ENCODE measurements at places on chromosomes 1 and 21.

DNA sequence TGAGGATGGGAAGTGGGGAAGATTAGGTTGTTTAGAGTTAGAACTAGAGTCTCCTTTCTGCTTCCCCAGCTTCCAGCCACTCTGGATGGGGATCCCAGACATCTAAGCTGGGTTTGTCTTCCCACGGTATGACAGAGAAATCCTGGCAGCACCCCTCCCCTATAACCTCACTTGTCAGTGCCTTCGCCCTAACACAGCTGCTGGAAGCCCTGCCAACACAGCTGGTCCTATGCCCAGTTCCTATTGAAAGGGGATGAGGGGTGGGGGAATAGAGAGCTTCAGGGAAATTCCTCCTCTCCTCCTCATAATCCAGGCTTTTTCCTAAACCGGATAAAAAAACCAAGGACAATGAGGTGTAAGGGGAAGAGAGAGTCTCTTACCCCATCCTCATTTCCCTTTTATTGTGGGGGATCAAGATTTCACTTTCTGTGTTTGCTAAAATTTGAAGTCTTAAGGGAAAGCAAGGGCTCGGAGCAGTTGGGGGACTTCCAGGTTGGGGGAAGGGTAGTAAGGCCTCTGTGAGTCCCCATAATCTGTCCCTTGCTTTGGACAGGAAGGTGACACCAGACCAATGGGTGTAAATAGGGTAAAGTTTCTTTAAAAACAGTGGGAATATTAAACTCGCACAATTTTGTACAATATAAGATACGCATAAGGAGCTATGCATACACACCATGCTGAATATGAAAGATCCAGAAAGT lies 590 bp downstream of the TMOD4 start:
- DNase-seq, result no peak

DNA sequence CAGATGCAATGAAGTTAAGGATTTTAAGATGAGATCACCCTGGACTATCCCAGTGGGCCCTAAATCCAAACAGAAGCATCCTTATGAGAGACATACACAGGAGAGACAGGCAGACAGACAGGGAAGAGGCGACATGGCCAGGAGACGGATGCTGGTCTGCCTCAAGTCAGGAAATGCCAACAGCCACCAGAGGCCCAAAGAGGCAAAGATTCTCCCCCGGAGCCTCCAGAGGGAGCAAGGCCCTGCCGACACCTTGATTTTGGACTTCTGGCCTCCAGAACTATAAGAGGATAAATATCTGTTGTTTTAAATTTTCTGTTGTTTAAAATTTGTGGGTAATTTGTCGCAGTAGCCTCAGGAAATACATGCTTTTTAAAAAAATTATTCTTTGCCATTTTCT lies 116.4 kb downstream of the GLIS1 start:
- no peak for DNase-seq

DNA sequence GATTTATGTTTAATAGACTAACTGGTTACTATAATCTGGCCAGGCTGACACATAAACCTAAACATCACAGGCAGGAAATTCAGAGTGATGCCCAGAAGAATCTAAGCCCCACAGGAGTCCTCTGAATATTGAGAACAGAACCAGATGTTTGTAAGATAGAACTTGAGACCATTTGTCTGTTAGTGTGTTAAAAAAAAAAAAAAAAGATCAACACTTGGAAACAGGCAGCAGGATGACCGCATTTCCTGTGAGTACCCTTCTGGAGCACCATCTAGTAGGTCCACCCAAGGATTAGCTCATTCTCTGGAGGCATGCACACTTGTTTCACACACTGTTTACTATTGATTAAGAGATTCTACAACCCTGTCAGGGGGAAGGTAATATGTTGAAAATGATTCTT lies 111.4 kb upstream of the VANGL1 start:
- DNase-seq, result no peak

DNA sequence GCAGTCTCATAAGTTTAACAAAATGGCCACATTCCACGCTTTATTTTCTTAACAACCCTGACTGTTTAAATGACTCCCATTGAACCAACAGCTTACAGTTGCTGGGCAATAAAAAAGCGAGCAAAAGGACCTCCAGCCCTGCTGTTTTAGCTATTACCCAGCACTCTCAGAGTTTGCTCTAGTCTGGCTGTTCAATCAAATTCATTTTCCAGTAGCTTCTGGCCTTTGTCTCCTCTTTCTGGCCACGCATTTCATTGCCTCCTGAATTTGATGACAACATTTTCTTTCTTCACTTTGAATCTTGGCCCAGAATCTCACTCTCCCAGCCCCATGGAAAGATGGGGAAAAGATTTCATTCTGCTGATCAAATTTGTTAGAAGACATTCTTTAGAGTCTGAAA lies 44.1 kb upstream of the DOCK7 start:
- no peak for DNase-seq

DNA sequence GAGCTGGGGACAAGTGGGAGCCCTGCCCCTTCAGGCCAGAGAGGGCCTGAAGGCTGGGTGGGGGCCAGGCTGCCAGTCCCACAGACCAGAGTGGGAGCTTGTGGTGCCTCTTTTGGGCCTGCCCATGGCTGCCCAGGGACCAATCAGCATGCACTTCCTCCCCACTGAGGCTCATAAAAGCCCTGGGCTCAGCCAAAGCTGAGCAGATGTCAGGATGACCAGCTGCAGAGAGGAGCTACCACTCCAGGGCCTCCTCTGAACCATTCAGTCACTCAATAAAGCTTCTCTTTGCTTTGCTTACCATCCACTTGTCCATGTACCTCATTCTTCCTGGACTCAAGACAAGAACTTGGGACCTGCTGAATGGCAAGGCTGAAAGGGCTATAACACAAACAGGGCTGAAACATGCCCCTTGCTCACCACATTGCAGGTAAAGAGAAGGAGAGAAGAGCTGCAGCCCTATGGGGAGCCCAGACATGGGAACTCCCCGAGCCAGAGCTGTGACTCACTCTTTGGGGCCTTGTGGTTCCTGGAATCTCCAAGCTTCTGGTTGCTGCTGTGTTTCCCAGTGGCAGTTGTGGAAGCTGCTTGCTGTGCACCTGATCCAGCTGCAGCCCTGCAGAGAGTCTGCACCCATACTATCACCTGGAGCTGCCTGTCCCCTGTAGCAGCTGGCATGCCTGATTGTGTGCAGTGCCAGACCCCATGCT lies 82.0 kb downstream of the OLFML3 start:
- DNase-seq, result no peak

- DNase-seq, result no peak
Observed at GRCh38 chr1:26844424-26845196, 18.1 kb downstream of the ZDHHC18 start.

DNA sequence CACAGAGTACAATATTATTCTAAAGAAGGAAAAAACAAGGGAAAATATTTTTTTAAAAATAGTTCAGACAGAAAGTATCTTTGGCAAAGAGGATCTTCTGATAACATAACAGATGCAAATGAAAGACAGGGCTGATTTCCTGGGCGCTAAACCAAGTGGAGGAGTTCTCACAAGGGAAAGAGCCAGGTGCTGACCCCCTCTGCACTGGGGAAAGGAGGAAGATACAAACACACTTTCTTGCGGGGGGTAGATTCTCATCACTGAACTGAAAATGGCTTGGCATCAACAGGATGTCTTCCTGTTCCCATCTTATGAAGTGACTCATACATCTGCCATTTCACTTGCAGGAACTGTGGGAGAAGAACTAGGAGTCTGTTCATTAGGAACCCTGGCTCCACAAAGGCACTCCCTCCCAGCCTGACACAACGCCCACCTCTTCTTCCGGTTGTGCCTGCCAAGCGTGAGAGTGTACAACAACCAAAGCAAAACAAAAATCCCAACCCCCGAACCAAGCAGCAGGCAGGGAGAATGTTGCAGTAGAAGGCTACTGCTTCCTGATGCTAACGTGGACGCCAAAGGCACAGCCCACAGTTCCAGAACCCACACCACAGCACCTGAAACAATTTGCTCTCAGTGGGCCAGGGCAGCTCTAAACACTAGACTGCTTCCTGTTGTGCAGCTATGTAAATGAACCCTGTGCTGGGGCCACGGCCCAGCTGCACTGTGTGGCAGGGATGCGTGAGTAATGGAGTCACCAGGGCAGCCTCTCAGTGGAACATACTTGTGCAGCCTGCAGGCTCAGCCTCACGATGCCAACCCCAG lies 51.0 kb downstream of the GADD45A start:
- DNase-seq, result no peak

DNA sequence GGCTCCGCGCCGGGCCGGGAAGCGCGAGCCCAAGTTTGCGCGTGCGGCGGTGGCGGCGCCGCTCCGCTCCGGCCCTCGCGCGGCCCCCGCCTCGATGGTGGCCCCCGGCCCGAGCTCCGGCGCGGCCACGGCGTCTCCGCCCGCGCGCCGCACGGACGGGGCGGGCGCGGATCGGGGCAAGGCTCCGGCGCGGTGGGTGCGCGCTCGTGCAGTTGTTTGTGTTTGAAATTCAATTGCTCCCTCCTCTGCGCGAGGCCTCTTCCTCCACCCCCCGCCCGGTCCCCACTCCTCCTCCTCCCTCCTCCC lies at the start of gene HDGF:
HDGF (minus strand) TSS at position 225 of the 306 bp plus-strand sequence. CDS start 246 bp downstream, outside the sequence.
- no peak for DNase-seq

DNA sequence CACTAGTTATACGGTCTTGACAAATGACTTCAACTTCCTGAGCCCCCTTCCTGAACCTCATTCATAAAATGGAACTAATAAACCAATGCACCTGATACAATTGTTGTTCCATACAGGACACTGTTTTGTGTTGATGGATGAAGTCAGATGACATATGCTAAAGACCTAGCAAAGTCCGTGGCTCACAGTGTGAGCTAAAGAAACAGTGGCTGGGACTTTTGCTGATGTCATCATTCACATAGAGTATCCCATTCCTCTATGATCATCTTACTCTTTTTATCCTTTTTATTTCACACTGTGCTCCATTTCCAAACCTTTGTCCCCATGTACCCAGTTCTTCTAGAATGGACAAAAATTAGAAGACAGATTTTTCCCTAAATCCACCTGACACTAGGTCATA lies 83.7 kb upstream of the KAZN start:
- DNase-seq, result no peak

GRCh38 chr21:45128613-45129188 lies 54.3 kb downstream of the ADARB1 start:
- DNase-seq, result no peak

GRCh38 chr1:17729248-17729647 lies 25.9 kb upstream of the ACTL8 start:
- DNase-seq, result no peak

DNA sequence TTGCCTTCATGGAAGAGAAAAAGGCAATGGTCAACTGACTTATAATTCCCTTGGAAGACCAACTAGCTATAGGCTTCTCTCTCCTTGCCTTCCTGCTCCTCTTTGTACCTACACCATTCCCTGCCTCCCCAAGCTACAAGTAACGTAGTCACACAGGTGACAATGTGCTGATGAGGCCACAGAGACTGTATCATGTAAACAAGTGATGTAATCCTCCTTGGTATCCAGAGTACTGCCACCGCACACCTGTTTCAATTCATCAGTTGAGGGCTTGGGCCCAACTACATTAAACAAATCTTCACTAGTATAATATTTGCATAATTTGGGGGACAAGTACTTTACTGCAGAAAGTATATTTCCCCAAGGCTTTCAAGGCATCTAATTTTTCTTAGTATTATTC lies 76.4 kb upstream of the SCYL3 start:
- no peak for DNase-seq

GRCh38 chr1:174923820-174924219 lies 75.9 kb upstream of the CACYBP start:
- no peak for DNase-seq

GRCh38 chr1:156875341-156875615 lies 14.6 kb downstream of the NTRK1 start:
- DNase-seq, result no peak

- no peak for DNase-seq
Observed at GRCh38 chr1:207965392-207966387, 54.8 kb upstream of the CD34 start.

- DNase-seq, result no peak
Observed at GRCh38 chr1:97073169-97073568, 351.6 kb downstream of the PTBP2 start.

GRCh38 chr1:149906570-149907075 lies 7.3 kb downstream of the BOLA1 start:
- DNase-seq, result no peak

GRCh38 chr1:39976732-39977131 lies 21.8 kb downstream of the MFSD2A start:
- no peak for DNase-seq

- no peak for DNase-seq
Observed at GRCh38 chr1:245608271-245608670, 453.5 kb downstream of the KIF26B start.

DNA sequence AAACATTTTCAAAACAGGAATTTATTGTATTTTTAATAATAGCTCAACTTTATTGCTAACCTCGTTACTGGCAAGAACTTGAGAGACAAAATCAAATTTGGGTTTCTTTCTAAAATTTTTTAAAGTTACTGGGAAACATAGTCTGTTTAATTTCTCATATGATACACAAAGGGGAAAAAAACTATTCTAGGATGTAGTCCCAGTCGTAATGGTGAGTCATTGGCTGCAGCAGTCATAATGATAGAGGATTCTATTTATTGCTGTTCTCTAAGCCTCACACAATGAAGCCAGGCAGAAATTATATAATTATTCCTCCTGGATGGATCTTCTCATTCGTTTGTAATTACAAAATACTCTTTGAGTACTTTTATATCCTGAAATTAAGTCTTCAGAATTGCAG lies 326.5 kb upstream of the SGIP1 start:
- no peak for DNase-seq

DNA sequence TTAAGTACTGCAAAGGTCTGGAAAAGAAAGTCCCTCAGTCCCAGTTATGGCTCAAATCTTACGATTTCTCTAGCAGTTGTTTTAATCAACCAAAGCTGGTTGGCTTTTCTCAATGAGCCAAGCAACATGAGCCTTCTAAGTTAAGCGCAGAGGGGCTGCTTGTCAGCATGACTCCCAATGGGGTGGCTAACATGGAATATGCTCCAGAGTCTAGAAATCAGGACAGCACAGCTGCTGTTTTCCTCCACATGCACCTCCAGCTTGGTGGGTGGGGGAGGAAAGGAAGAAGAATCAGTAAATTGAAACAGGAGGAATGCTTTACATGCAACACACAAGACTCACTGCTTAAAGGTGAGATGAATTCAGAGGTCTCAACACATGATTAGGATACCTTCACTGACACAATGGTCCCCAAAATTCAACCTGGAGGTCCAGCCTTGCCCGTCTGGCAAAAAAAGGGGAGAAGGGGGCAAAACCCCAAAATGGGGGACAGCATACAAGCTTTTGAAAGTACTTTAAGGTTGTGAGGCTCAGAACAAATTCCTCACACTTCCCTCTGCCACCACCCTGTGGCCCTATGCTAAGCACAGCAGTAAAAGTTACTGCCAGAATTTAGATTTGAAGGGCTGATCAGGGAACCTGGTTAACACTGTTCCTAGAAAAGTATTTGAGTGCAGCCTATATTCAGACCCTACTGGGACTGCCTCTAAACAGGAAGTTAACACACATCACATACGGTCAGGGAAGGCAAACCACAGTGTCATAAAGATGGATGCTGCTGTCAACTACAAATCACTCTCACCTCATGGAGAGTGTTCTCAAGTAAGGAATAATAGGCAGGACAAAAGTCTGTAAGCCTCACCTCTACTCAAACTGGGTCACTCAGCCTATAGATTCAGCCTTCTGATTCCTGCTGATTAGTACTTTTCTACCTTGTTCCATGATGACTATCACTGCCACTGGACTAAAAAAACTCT lies 2.6 kb downstream of the GATAD2B start:
- no peak for DNase-seq
